Stimulated activated CD4-positive, alpha-beta T cell treated with anti-CD3 and anti-CD28 coated beads, Interleukin-15, amount 100 ng/mL, for 48 hours (primary cell): ENCODE measurements at places on chromosomes 13 and 19.

- DNase-seq: no peak
These were observed 6.7 kb upstream of the CCNP start for GRCh38 chr19:40232949-40233810.

DNA sequence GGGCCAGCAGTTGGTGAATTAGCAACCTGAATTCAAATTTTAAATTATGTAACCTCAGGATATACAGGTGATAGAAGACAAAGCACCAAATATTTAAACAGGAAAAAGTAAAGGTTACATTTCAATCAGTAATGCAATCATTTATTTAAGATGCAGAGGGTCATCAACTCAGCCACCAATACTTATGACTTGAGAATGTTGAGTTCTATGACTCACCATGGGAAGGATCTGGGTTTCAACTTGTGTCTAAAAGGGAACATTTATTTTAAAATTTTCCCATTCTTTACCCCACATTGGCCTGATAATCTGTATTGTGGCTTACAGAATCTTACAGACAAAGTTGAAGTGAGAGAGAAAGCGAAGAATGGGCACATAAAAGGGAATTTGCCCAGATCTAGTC, 418.0 kb downstream of the NDFIP2 start:
- no peak for DNase-seq

DNA sequence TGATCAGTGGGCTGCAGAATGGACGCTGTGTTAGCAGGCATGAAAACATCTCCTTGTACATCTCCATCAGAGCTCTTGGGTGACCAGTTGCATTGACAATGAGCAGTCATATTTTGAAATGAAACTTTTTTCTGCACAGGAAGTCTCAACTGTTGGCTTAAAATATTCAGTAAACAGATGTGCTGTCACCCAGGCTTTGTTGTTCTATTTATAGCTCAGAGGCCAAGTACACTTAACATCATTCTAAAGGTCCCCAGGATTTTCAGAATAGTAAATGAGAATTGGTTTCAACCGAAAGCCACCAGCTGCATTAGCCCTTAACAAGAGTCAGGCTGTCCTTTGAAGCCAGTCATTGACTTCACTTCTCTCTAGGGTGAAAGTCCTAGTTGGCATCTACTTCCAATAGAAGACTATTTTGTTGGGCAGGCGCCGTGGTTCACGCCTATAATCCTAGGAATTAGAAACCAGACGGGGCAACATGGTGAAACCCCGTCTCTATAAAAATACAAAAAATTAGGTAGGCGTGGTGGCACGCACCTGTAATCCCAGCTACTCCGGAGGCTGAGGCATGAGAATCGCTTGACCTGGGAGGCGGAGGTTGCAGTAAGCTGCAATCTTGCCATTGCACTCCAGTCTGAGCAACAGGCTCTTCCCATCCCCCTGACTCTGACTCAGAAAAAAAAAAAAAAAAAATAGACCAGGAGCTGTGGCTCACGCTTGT, 7.9 kb upstream of the PDE4A start:
- DNase-seq: no peak

- no peak for DNase-seq
These were observed 1703.6 kb downstream of the EFNB2 start for GRCh38 chr13:104831831-104832230.

GRCh38 chr19:47582320-47582909, 9.5 kb upstream of the ZNF541 start:
- DNase-seq: no peak

GRCh38 chr13:45882626-45883025, 31.1 kb upstream of the SIAH3 start:
- no peak for DNase-seq

- DNase-seq: no peak
These were observed 5.3 kb downstream of the F7 start for GRCh38 chr13:113110852-113111315.

- no peak for DNase-seq
These were observed 588 bp upstream of the DPY19L3 start for GRCh38 chr19:32404933-32405430.

DNA sequence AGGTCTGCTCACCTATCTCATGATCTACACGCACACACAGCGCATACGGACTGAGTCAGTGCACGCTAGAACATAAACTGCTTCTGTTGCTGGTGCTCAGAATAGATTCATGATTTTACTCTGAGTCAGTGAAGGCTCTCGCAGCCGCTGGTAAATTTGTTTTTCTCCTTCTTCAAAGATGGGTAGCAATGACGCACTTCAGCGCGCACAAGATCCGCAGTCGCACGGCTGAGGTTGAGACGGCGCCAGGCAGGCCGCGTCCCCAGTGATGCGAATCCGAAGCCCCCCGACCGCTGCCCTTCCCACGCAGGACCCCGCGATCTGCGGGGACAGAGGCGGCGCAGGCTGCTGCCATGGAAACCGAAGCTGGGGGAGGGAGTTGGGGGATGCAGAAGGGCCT, 103.7 kb upstream of the USP29 start:
- DNase-seq: no peak

- DNase-seq: no peak
These were observed 2.8 kb upstream of the B3GLCT start for GRCh38 chr13:31196992-31197391.

DNA sequence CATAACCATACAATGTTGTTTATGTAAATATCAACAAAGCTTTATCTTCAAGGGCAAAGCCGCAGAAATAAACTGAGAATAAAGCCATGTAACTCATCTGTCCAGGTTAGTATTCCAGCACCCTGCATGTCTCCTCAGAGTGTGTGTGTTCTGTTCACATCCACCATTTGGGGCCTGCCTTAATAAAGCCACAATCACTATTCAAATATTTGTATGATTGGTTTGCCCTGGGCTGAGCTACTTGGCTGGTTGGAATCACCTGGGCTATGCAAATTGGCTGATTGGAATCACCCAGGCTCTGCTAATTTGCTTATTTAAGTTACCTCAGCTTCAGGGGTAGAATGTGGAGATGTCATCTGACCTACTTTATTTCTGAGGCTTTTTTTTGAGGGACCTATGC, 42.4 kb upstream of the ZNF737 start:
- no peak for DNase-seq

DNA sequence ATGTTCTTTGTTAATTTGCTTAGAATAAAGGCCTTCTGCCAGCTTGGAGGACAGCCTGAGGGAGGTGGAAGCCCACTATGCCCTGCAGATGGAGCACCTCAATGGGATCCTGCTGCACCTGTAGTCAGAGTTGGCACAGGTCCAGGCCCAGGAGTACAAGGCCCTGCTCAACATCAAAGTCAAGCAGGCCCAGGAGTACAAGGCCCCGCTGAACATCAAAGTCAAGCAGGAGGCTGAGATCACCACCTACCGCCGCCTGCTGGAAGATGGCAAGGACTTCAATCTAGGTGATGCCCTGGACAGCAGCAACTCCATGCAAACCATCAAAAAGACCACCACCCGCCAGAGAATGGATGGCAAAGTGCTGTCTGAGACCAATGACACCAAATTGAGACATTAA, 41.7 kb downstream of the ZNF85 start:
- no peak for DNase-seq

DNA sequence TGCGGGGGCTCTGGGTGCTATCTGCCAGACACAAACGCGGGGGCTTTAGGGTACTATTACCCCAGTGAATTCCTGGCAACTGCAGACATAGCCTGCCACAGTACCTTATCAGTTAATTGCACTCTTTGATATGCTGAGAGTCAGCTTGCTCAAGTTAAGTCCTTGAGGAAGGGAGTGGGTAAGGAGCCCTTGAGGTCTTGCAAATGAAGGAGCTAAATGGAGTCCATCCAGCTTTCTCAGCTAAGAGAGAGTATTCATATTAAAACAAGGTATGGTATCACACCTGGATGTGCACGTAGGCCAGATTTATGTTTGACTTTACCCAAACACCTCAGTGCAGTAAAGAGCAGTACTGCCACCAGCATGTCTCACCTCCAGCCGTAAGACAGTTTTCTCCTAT, 11.5 kb upstream of the ZNF606 start:
- DNase-seq: no peak

GRCh38 chr19:12821761-12822160, 12.6 kb downstream of the RTBDN start:
- no peak for DNase-seq

GRCh38 chr19:17530586-17530985, 19.1 kb downstream of the PGLS start:
- DNase-seq: no peak
